ENCODE measurements at places on chromosomes 13 and 19.
A peak's percentile ranks its signal among the peaks of the same experiment; 100 is the strongest.

DNA sequence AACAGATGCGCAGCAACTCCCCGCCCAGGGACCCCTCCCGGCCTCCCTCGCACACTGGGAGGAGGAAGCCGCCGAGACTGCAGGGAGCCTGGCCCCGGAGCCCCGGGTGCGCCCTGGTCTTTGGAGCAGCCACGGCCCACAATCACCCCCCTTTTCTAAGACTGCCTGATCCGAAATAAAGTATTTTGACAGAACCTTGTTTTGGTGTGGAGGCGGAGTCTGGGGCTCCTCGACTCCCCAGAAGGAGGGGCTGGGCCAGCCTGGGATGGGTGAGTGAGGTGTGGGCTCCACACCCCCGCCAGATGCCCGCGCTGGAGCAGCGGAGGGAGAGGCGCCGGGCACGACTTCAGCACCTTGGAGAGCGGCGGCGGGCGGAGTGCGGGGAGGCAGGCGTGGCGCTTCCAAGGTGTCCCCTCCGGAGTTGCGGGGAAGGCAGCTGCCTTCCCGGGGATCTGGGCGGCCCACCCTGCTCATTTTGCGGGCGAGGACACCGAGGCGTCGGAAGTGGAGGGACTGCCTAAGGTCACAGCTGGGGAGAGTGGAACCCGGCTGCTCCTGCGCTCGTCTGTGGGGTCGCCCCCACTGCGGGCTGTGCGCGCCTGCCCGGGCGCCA, 9.4 kb downstream of the SIRT6 start:
- DNase-seq, result peak; percentile 48

- DNase-seq, result no peak
Observed at GRCh38 chr13:50320271-50320862, 305.1 kb downstream of the KCNRG start.

- no peak for DNase-seq
Observed at GRCh38 chr13:51105046-51105445, 6.0 kb downstream of the C13orf42 start.

DNA sequence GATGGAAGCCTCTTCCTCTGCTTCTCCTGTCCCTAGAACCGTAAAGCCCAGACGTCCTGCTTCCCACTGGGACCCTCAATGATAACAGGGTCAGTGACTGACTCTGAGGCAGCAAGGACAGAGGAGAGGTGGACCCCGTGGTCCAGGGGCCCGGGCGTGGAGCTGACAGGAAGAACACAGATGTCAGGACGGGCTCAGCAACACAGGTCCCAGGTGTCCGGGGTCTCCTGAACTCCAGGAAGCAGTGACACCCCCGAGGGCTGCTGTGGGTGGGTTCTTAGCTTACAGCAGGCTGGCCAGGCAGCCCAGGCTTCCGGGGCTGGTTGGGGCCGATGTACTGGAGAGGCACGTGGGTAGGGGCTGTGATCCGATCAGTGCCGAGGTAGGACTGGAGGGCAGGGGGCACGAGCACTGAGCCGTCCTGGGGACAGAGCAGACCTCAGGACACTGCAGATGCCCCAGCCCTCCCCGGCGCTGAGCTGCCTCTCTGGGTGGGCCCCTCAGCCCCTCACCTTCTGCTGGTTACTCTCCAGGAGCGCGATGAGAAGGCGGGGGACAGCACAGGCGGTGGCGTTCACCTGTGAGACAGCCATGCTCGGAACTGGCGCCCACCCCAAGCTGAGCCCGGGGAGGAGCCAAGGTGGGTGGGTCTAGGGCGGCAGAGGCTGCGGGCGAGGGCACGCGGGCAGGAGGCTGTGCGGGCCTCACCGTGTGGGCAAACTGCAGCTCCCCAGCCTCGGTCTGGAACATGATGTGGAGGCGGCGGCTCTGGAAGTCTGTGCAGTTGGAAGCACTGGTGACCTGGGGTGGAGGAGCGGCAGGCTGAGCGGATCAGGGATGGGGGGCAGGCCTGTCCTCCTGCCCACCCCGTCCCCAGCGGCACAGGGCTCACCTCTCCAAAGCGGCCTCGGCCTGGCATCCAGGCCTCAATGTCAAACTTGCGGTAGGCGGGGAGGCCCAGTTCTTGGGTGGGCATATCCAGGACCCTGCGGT, 3.6 kb upstream of the CCER2 start:
- no peak for DNase-seq

DNA sequence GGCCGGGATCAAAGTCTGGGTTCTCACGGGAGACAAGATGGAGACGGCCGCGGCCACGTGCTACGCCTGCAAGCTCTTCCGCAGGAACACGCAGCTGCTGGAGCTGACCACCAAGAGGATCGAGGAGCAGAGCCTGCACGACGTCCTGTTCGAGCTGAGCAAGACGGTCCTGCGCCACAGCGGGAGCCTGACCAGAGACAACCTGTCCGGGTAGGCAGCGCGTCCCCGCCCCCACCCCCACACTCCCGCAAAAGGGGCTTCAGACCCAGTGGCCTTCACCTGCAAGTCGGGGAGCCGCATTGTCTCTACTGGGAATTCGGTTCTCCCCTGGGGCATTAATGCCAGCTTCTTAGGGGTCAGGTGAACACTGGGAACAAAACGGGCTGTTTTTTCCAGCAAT, 114.7 kb upstream of the MCF2L start:
- DNase-seq, result no peak

- DNase-seq, result no peak
Observed at GRCh38 chr19:7897292-7897691, 6.4 kb upstream of the MAP2K7 start.

DNA sequence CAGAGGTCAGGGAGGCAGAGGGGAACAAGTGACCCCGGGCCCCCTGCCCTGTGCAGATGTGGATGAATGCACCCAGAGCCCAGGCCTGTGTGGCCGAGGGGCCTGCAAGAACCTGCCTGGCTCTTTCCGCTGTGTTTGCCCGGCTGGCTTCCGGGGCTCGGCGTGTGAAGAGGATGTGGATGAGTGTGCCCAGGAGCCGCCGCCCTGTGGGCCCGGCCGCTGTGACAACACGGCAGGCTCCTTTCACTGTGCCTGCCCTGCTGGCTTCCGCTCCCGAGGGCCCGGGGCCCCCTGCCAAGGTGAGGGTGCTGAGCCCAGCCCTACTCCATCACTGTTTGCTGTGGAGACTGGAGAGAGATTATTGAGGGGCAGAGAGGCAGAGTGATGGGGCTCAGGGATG, 9.9 kb downstream of the LTBP4 start:
- no peak for DNase-seq

DNA sequence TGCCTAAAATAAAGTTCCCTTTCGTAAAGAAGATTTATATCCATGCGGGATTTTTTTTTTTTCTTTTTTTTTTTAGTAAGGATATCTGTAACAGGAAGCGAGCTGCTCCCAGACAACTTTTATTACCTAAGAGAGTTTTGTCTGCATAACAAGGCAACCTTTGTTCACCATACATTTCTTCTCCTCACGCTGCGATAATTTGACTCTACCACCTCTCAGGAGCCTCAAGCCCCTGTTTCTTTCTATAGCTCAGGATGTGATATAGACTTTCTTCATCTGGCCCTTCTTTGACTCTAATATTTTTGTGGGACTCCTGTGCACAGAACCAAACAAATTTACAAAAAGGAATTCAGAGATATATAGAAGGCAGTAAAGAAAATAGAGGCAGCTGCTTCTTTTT, 1053.7 kb upstream of the SPRY2 start:
- no peak for DNase-seq

DNA sequence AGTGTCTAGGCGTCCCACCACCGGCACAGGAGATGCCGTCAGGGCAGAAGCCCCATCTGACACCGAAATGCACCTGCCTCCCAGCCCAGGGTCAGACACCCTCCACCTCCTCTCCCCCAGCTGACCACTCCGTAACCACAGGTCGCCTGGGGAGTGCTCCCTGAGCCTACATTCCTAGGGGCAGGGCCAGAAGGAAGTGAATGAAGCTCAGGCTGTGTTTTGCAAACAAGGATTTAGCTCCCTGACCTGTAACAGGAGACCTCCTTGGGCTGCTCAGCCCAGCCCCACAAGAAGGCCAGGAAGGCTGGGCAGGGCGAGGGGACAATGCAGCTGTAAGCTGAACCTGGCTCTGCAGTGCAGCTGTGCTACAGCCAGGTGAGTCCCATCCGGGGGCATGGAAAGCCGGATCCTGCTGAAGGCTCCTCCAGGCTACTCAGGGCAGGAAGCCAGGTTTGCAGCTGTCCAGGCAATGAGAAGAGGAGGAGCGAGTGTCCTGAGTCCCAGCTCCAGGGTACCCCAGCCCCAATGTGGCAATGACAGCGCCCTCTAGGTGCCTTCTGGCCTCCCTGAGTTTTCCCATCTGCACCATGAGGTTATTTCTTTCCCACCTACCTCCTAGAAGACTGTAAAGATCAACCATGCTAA, 42.1 kb downstream of the RHPN2 start:
- no peak for DNase-seq

DNA sequence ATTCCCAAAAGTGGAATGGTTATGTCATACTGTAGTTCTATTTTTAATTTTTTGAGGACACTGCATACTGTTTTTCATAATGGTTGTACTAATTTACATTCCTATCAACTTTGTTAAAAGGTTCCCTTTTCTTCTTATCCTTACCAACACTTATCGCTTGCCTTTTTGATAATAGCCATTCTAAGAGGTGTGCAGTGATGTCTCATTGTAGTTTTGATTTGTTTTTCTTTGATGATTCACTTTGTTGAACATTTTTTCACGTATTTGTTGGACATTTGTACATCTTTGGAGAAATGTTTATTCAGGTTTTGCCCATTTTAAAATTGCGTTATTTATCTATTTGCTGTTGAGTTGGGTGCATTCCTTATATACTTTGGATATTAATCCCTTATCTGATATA, 188.8 kb upstream of the SPRY2 start:
- DNase-seq, result no peak

DNA sequence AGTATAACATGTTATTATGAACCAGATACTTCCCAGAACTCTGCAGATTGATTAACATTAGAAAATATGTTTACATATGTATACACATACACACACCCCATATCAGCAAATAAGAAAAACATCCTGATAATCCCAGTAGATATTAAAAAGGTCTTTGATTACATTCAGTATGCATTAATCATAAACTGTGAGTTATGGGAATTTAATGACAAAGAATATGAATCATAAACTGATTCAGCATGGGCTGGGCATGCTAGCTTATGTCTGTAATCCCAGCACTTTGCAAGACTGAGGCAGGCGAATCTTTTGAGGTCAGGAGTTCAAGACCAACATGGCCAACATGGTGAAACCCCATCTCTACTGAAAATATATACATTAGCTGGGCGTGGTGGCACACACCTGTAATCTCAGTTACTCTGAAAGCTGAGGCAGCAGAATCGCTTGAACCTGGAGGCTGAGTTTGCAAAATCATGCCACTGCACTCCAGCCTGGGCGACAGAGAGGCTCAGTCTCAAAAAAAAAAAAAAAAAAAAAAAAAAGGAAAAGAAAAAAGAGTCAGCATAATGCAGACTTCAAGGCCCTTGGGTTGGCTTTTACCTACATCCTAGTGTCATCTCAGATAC, 581.9 kb upstream of the PRR20A start:
- DNase-seq, result no peak

DNA sequence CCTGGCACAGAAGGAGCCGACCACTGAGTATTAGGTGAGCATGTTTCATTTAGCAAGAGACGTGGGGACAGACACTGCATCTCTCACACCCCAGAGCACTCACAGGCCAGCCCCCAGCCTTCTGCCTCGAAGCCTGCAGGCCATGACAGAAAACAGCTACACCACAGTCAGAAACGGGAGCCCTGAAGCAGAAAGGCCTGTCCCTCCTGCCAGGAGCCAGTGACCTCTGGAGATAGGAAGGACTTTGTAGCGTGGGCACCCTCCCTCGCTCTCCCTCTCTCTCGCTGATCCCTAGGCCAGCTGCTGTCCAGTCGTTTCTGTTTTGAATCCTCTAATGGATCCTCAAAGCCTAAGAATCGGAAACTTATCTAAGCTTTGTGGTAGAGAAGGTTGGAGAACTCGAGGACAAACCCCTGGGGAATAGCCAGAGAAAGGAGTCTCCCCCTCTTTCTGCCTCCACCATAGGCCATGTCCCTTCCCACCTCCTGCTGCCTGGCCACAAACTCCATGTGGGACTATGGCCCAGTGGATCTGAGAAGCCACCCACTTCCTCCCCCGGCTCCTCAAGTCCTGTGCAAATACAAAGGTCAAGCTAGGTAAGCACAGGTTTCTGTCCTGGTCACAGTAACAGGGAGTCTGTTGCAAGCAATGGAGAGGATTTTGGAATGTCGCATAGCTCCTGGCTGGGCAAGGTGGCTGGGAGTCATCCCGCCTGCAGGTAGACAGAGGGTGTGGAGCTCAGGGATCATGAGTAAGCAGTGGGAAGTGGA, 95.1 kb downstream of the NUFIP1 start:
- DNase-seq, result no peak

DNA sequence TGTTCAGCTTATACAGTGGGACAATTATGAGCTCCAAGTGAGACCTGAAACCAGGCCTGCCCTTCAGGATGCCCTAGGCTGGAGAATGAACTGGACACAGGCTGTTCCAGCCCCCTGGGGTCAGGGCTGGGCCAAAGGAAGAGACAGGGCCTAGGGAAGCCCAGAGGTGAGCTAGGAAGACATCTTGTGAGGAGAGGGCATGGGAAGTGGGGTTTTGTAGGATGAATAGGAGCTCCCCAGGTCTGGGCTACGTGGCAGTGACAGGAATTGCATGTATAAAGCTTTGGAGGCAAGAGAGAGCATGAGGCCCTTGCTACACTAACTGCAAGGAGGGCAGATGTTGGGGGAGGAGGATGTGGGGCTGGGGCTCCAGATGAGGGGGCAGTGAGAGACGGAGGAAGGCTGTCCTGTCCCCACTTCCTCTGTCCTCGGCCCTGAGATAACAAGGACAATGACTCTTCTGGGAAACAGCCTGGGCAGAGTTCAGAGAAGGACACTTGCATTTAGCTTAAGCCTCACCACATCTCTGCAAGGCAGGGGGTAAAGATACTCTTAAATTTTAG, 1.5 kb upstream of the TBXA2R start:
- DNase-seq, result no peak

DNA sequence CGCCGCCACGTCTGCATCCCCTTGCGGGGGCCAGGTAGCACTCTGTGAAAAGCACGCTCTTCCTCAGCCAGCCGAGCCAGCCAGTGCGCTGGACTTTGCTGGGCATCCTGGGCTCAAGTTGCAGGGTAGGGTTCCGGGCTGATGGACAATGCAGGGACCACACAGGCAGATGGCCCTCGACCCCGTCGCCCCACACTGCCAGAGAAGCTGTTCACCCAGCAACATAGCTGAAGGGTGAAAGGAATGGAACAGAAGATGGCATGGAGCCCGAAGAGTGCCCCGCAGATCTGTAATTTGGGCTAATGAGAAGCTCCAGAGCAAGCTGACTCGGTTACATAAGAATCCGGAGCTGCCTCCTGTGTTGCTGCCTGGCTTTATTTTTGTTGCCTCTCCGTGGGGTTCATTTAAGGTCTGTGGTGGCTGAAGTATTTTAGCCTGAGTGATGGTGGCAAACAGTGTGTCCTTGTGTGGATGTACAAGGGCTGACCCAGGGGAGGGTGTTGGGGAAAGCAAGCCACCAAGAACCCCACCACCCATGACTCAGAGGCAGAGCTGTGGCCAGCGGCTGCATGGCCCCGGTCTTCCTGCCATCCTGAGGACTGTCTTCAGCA, 105.8 kb downstream of the SOX1 start:
- DNase-seq, result no peak

- DNase-seq, result no peak
Observed at GRCh38 chr13:51269039-51269438, 46.8 kb downstream of the FAM124A start.
